ENCODE measurements at places on chromosomes 3 and 15.

GRCh38 chr3:128845119-128845777 lies 34.2 kb upstream of the ACAD9 start:
- no peak for DNase-seq

GRCh38 chr3:135706758-135707375 lies 258.7 kb upstream of the PPP2R3A start:
- peak; percentile 8 for DNase-seq

- DNase-seq = no peak
These were observed 98.8 kb downstream of the ZNF621 start for GRCh38 chr3:40623567-40623966.

GRCh38 chr3:20147361-20147760 lies 38.6 kb downstream of the SGO1 start:
- DNase-seq = no peak

DNA sequence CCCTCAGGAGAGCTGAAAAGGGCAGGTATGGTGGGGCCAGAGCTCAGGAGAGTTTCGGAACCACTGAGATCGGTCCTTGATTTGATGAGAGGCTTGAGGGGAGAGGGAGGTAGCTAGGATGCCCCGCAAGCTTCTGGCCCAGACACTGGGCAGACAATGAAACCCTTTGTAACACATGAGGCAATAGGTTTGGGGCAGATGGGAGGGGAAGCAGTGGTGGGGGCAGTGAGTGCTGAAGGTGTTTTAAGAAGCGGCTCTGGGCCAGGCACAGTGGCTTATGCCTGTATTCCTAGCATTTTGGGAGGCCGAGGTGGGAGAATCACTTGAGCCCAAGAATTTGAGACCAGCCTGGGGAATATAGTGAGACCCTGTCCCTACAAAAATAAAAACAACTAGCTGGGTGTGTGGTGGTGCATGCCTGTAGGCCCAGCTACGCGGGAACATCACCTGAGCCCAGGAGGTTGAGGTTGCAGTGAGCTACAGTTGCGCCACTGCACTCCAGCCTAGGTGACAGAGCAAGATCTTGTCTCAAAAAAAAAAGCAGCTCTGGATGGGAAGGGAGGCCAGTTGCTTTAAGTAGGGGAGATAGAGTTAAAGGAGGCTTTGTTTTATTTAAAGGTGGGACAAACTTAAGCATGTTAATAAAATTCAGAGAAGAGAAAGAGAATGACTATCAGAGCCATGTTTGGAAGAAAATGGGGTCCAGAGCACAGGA lies 9.6 kb upstream of the SNX22 start:
- no peak for DNase-seq

GRCh38 chr15:65248511-65249255 lies 37.4 kb upstream of the CILP start:
- peak; percentile 15 for DNase-seq

DNA sequence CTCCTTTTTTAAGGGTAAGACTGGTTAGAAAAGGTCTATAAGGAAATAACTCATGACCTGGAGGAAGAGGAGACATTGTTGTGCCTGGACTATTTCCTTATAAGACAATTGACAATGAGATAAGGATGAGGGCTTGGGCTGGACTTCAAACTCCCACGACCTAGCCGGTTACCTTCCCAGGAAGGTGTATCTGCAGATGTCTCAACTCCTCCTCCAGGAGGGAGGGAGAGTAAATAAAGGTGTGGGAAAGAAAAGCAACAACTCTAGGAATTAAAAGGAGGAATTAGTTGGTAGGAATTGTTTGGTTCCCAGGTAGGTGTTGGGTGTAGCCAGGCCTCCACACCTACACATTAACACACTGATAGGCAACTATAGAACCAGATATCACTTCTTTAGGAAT lies 97.8 kb upstream of the TBL1XR1 start:
- no peak for DNase-seq

DNA sequence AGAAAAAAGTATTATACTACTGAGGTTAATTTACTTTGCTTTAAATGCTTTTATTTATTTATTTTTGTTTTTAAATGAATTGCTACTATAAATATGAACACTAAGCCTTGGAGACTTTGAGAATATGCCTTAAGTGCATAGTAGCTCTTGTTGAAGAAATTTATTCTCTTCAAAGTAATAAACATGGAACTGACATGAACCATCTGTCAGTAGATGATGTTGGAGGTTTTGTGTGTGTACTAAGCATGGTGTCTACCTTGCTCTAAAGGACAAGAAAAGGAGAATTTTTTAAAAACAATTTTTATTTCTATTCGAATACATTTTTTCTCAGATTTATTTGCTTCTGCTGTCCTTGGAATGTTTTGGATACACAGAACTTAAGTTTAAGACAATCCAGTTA lies 81.1 kb upstream of the PDZRN3 start:
- DNase-seq = no peak

DNA sequence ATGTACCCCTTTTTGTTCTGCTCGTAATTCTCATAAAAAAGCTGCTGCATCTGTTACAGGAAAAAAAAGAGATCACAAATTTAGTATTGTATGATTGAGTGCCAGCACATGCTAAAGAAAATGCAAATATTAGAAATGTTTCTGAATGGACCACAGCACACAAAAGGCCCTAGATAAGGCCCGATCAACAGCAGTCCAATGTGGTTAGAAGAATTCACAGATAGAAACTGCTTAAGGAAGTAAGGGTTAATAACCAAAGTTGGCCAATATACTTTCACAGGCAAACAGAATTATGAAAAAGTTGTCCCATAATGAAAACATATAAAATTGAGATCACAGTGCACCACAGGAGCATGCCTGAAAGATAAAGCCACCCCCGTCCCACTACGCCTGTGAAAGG lies 72.9 kb downstream of the CHSY1 start:
- no peak for DNase-seq

DNA sequence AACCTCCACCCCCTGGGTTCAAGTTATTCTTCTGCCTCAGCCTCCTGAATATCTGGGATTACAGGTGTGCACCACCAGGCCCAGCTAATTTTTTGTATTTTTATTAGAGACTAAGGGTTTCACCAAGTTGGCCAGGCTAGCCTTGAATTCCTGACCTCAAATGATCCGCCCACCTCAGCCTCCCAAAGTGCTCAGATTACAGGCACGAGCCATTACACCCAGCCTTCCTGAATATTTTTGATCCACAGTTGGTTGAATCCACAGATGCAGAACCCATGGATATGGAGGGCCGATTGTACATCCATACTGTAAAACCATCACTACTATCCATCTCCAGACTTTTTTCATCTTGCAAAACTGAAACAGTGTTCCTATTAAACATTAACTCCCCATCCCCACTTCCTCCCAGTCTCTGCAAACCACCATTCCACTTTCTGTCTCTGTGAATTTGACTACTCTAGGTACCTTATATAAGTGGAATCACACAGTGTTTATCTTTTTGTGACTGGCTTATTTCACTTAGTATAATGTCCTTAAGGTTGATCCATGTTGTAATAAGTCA lies 8.2 kb upstream of the TMEM62 start:
- no peak for DNase-seq

DNA sequence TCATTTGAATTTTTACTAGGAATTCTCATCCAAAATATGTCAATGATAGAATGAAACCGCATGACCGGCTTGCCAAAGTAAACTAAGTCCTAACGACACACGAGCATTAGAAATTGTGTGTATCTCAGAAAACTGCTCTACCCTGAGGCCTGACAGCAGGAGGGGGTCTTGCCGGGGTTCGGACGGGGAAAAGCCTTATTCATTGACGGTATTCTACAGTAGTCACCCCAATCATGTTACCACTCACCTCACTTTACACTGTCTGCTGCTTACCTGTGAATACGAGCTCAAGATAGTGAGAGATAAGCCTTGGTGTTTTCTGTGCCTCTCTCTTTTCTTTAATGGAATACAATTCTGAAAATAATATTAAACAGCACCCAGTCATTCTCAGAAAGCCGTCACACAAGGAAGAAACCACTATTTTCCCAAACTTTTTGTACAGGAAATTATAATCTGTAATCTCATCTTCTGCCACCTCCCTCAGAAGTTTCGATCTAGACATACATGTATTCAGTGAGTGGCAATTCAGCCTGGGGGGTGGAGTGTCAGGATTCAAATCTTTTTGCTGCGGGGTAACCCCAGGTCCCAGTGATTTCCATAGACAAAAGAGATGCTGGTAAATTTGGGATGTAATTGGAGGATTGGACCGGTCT lies 492 bp upstream of the FAM43A start:
- DNase-seq = no peak

- DNase-seq = peak; percentile 3
These were observed 28.6 kb downstream of the SLC27A2 start for GRCh38 chr15:50210462-50211157.

- no peak for DNase-seq
These were observed 144.2 kb upstream of the SNTN start for GRCh38 chr3:63508305-63508704.

DNA sequence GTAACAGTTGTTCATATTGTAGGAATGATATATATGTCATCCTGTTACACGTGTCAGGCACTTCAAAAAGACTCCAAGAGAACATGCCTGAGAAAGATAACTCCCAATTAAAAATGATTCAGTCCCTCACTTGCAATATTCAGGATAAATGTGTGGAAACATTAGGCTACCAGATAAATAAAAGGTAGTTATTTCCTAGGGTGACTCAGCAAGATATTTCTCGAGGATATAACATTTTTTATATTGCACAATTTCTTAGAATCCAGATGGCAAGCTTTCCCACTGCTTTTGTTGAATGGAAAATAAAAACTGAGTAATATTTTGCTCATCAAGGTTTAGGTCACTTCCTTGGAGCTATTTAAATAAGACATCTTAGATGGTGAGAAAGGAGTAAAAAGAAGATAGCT lies 181.4 kb downstream of the GAP43 start:
- no peak for DNase-seq

- no peak for DNase-seq
These were observed 109.5 kb downstream of the THRB start for GRCh38 chr3:24385012-24385615.

DNA sequence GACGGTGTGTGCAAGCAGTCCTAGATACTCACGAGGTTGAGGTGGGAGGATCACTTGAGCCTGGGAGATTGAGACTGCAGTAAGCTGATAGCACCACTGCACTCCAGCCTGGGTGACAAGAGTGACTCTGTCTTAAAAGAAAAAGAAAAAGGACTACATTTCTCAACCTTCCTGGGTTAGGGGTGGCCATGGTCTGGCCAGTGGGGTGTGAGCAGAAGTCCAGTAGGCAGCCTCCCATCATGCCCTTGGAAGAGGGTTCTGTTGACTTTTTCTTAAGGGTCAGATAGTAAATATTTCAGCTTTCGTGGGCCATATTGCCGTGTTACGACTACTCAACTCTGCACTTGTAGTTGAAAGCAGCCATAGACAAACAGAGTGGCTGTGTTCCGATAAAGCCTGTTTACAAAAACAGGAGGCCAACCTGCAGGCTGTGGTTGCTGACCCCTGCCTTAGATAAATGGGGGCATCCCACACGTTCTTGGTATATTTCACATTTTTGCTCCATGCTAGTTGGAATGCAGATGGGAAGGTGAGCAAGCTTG lies 31.0 kb upstream of the PDE8A start:
- no peak for DNase-seq

DNA sequence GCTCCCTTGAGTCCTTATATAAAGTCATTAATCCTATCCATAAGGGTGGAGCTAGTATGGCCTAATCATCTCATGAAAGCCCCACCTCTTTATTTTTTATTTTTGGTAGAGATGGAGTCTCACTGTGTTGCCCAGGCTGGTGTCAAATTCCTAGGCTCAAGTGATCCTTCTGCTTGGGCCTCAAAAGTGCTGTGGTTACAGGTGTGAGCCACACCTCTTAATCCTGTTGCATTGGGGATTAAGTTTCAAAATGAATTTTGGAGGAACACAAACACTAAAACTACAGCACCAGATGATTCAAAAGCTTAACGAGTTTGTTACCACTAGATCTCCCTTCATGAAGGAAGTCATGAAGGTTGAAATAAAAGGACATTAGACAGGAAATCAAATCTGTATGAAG lies 27.7 kb downstream of the RAB7A start:
- DNase-seq = no peak

GRCh38 chr15:27902680-27903385 lies 196.3 kb downstream of the OCA2 start:
- DNase-seq = no peak

- no peak for DNase-seq
These were observed 66.2 kb downstream of the MAP4 start for GRCh38 chr3:47949979-47950378.

GRCh38 chr3:120462409-120462959 lies 11.7 kb upstream of the FSTL1 start:
- DNase-seq = no peak

DNA sequence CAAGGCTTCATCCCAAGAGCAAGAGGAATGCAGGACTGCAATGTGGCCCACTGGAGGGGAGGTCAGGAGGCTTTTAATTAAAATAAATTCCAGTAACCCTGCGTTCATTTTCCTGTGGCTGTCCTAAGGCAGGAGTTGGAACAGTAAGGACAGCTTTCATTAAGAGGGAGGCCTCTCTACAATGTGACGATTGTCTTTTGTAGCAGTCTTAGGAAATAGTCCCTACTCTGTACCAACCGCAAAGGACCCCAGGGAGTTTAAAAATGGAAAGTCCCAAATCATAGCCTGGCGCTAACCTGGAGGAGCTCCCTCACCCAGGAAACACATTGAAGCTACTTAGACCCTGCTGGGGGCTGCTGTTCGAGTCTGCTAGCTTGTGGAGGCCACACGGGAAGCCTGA lies 62.8 kb downstream of the SYNM start:
- no peak for DNase-seq

GRCh38 chr3:153115326-153115725 lies 46.7 kb upstream of the RAP2B start:
- no peak for DNase-seq

- DNase-seq = no peak
These were observed 21.9 kb downstream of the IL20RB start for GRCh38 chr3:136979684-136980083.

DNA sequence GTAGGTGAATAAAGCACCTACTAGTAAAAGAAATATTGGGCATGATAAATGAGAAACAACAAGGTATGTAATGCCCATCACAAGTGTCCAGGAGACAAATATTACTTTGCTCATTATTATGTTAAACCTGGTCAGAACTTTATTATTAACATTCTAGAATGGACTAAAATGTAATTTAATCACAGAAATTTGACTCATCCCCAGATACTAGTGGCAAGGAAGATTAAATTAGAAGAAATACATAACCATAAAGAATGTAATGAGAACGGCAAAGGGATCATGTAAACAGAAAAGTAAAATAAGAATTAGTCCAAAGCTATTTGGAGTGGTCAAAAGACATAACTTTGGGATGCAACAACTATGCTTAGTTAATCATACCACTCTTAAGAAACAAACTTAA lies 71.2 kb upstream of the STAC start:
- DNase-seq = no peak
